ENCODE measurements at places on chromosomes 1 and 21.
A peak's percentile ranks its signal among the peaks of the same experiment; 100 is the strongest.

DNA sequence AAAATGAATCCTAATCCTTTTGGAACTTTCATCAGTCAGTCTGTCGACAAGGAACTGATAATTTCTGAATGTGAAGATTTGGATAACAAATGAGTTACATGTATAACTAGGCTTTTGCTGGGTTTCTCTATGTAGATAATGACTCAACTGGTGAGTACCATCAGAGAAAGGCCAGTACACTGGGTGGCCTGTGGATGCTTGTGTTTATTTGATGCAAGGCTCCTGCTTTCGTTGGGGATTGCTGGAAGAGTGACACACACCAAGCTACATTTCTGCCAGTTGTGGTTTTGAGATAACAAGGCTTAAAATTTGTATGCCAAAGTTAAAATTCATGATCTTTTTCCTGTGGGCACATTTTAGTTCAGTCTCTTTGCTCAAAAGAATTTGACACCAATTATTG lies 115.7 kb upstream of the UBE2U start:
- no peak for DNase-seq

- no peak for DNase-seq
Observed at GRCh38 chr1:25698252-25698651, 81.7 kb downstream of the MAN1C1 start.

GRCh38 chr1:66247415-66248208 lies 286.3 kb upstream of the SGIP1 start:
- no peak for DNase-seq

DNA sequence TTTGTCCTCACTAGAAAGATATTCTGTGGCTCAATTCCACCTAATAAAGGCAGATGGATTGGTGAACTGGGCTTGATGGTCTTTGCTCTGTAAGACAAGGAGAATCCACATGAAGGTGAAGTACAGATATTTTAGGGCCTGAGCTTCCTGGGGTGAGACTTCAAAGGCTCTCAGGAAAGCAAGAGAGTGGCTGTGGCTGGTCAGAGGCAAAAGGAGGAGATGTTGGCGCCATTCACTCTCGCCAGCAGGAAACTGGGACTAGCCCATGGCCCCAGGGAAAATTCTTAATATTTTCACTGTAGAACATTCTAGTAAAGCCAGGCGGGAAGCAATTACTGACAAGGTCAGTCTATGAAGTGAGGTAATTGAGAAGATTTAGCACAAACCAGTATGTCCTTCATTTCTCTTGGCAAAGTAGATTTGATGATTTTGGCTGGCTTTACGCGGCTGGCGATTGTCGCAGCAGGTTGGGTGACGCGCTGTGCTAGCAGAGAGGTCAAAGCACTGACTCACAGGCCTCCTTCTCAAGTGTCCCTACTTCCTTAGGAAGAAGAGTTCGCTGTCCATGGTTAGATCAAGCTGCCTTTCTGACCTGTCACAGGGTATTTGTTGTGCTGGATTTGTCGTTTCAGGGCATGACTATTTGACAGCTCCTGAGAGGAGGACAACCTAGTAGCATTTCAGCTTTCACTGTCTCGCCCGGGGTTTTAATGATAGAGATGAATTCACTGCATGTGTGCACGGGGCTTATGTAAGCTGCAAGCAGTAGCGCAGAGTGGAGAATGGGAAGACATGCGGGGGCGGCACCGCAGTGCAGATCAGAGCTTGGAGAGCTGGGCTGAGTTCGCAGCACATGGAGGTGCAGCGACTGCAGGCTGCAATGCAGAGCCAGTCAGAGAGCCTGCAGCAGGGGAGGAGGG lies 32.7 kb downstream of the XCL1 start:
- DNase-seq: no peak

DNA sequence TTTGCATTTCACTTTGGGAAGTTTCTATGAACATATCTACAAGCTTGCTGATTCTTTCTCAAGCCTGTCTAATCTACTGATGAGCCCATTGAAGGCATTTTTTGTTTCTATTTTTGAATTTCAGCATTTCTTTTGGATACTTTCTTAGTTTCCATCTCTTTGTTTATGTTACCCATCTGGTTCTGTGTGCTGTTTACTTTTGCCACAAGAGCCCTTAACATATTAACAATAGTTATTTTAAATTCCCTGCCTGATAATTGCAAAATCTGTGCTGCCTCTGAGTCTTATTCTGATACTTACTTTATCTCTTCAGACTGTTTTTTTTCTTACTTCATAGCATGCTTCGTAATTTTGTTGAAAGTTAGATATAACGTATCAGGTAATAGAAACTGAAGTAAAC lies 75.8 kb upstream of the ZRANB2 start:
- DNase-seq: no peak

GRCh38 chr1:109391626-109392025 lies 6.1 kb downstream of the SORT1 start:
- peak; percentile 64 for DNase-seq

DNA sequence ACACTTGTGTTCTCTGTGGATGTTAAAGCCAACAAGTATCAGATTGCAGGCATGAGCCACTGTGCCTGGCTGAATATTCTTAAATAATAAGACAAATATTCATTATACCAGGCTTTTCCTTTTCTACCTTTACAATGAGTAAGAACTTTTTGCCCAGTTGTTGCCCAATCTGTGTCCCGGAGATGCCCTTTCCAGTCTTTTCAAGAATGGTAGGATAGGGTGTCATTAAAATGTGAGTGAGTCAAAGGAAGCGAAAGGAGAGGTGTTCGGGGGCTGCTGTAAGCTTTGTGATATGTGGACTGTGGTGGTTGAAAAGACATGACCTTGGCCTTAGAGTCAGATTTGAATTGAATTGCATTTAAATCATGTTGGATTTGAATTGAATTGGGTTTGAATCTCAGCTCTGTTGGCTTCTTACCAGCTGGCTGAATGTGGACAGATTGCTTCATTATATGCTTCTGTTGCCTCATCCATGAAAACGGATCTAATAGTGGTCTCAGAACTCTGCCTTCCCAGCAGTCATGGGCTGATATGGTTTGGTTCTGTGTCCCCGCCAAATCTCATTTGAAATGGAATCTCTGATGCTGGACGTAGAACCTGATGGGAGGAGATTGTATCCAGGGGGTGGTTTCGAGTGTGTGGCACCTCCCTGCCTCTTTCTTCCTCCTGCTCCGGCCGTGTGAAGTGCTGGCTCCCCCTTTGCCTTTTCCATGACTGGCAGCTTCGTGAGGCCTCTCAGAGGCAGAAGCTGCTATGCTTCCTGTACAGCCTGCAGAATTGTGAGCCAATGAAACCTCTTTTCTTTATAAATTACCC lies 22.7 kb upstream of the AADACL3 start:
- DNase-seq: no peak

DNA sequence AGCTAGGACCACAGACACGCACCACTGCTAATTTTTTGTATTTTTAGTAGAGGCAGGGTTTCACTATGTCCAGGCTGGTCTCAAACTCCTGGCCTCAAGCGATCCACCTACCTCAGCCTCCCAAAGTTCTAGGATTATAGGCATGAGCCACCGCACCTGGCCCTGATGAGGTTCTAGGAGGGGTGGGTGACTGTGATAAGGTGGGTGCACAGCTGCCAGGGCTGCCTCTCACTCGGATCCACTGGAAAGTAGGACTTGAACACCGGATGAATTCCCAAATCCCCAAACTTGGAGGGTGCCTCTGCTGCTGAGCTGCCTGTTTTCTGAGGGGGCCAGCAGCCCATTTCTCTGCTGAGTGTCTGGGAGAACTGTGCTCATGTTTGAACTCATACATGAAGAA lies 68.2 kb upstream of the PARP1 start:
- DNase-seq: no peak

DNA sequence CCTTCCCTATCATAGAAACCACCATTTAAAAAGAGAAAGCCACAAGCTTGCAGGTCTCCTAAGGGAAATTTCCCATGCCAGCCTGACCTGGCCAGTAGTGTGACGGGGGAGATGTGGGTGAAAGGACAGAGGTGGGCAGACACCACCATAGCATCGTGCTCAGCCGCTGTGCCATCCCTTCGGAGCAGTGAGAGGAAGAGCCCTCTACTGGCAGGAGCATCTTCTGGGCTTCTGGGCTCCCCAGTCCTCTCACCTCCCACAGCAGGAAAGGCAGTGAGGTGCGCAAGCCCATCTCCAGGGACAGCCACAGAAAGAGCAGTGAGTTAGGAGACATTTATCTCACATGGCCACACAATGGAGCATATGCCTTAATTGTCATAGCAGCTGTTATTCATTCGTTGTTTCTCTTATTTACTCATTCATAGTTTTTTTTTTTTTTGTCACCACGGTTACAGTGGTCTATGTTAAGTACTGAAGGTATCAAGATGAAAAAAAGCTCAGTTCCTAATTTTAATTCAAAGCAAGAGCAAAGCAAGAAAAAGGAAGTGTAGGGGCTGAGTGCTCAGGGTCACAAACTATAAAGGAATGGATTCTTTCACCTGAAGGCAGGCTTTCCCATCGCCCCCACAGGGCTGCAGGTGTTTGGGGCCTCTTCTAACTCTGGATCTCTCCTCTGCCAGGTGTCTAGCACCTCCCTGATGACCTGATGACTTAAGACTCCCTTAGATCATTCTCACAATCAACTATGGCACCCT lies 48.8 kb upstream of the CAMK1G start:
- DNase-seq: no peak

- no peak for DNase-seq
Observed at GRCh38 chr1:80212948-80213347, 1206.4 kb upstream of the ADGRL4 start.

DNA sequence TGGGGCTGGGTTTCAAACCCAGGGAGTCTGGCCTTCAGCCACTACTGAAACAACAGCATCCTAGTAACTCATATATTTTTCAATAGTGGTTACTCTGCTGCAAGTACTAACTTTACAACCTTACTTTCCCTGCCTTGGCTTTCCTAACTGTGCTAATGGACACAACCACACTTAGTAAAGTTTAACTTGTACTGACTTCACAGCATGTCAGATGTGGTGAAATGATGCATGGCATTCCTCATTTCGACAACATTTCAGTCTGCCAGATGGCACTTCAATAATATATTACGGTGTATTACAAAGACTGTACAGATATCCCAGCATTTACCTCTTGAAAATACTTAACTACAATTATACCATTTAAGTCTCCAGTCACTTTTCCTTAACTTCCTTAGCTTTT lies 27.8 kb downstream of the LRRC7 start:
- no peak for DNase-seq

GRCh38 chr1:172179918-172180317 lies 240.6 kb upstream of the C1orf105 start:
- no peak for DNase-seq

GRCh38 chr1:86318436-86318835 lies 77.7 kb downstream of the ODF2L start:
- no peak for DNase-seq

DNA sequence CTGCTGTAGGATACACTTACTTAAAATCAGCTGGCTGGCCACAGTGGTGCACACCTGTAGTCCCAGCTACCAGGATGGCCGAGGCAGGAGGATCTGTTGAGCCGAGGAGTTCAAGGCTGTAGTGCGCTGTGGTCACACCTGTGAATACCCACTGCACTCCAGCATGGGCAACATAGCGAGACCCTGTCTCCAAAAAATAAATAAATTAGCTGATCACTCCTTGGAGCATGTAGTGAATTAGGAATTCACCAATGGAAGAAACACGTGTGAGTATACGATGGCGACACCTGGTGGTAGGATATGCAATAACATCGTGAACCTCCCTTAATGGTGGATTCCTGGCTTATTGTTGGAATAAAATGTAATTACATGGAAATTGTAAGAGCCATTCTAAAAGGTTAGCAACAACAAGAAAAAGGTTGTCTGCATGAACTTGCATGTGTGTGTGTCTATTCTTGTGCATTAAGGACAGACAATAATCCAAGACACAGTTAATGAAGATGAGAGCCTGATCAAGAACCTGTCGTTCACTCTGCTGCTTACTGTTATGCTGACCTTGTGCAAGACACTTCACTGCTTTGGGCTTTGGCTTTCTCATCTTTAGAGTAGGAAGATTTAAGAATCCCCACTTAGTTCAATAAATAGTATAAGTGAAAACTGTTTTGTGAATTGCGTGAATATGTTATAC lies 38.6 kb upstream of the COX20 start:
- peak; percentile 50 for DNase-seq

DNA sequence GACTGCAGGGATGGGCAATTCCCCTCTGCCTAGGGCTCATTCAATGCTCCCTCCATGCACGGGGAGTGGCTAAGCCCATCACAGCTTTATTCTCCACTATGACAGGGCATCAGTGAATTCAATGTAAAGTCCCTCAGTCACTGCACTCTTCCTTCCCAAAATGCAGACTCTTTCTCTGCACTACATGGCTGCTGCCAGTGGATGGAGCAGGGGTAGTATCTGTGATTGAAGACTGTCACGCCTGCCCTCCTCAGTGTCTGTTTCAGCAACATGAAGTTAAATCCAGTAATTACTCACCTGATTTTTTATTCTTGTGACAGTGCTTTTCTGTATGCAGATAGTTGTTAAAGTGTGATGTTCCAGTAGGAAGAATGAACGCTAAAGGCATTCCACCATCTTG lies 1323.2 kb downstream of the AMY1C start:
- no peak for DNase-seq

GRCh38 chr21:43924421-43925095 lies 59.5 kb downstream of the AGPAT3 start:
- no peak for DNase-seq

DNA sequence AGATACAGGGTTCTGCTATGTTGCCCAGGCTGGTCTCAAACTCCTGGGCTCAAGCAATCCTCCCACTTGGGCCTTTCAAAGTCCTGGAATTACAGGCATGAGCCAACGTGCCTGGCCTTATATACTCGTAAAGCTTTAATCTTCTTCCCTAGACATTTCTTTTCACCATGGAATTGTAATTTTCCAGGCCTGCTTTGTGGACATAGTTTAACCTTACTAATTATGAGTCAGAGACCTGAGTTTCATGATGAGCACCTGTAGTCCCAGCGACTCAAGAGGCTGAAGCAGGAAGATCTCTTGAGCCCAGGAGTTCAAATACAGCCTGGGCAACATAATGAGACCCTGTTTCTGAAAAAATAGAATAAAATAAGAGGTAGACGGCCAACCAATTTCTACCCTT lies 12.3 kb downstream of the PATJ start:
- DNase-seq: no peak

GRCh38 chr1:28915031-28915895 lies 894 bp downstream of the EPB41 start:
- no peak for DNase-seq

DNA sequence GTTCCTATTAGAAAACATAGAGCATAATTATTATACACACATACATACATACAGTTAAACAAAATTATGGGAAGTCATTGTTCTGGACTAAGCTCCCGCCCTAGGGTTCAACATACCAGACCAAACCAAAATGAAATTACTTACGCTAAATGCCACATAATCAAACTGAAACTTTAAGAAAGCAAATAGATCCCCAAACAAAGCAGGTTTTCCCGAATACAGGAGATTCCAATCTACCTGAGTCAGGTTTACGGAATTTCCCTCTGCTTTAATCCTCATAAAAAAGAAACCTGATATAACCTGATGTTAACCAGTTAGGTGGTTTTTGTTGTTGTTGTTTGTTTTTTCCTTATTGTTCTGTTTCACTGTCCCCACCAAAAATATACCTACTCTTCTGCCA lies 1886.9 kb downstream of the NCAM2 start:
- no peak for DNase-seq

DNA sequence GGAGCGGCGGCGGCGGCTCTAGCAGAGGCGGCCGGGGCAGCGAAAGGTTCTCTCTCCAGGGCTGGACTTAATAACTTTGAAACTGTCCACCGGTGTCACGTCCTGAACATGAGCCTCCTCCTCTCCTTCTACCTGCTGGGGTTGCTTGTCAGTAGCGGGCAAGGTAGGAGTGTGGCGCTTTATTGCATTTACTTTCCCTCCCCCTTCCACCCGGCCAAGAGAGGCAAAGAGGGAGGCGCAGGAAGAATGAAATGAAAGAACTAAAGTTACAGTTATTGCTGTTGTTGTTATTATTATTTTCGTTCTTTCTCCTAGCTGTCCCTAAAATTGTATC lies 214 bp downstream of the NCAM2 start:
- no peak for DNase-seq

Measured in GM10248 (cell line).